ENCODE measurements at places on chromosomes 7 and 10.

- no peak for DNase-seq
- H3K4me1 ChIP-seq: no peaks in the 10 kb centered on the region
- no peak overlapping the region for H3K27ac ChIP-seq
- no peaks in the 10 kb centered on the region for H3K36me3 ChIP-seq
- no peak overlapping the region for H3K4me3 ChIP-seq
Observed at GRCh38 chr7:24313777-24314176, 29.8 kb downstream of the NPY start.

DNA sequence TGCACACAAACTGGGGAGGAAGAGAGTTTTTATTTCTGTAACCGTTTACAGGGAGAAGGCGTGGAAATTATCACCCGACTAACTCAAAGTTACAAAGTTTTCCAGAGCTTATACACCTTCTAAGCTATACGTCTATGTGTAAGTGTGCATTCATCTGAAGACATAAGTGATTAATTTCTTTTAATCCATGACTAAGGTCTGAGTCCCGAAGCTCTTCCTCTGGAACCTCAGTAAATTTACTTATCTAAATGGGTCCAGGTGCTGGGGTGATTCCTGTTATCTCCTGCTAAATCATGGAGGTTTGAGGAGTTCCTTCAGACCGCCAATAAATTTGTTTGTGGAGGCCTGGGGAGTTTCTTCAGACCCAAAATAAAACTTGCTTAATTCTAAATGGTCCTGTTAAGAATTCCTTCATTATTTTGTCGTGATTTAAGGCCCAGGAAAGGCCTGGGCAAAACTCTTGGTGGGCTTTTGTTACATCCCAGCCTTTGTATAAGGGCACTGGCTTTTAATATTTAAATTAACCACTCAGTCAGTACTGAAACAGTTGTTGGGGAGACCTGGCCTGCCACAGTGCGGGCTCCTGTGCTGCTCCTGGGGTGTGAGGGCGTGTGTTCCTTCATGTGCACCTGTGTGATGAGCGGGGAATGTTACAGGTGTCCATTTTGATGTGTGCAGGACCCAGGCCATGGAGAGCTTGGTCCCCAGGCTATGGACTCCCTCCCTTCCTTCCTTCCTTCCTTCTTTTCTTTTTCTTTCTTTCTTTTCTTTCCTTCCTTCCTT lies 5.8 kb upstream of the METTL27 start:
- H3K4me1 ChIP-seq: peaks cover 18% of the 10 kb centered on the region
- no peaks in the 10 kb centered on the region for H3K36me3 ChIP-seq
- H3K4me3 ChIP-seq: no peak overlapping the region
- H3K27me3 ChIP-seq: no peaks in the 10 kb centered on the region
- H3K27ac ChIP-seq: no peak overlapping the region
- DNase-seq: no peak

DNA sequence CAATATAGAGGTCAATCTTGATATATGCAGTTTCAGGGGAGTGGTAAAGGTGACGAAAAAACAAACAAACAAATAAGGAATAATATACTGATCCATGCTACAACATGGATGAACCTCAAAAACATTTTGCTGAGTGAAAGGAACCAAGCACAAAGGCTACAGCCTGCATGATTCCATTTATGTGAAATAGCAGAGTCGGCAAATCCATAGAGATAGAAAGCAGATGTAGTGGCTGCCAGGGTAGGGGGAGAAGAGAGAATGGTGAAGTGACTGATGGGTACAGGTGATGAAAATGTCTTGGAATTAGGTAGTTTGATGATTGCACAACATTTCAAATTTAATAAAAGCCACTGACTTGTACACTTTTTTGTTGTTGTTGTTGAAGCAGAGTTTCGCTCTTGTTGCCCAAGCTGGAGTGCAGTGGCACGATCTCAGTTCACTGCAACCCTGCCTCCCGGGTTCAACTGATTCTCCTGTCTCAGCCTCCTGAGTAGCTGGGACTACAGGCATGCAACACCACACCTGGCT lies 71.8 kb downstream of the MALRD1 start:
- no peaks in the 10 kb centered on the region for H3K4me1 ChIP-seq
- no peaks in the 10 kb centered on the region for H3K27me3 ChIP-seq
- no peak overlapping the region for H3K4me3 ChIP-seq
- no peak for DNase-seq

GRCh38 chr7:38548605-38549004 lies 82.6 kb downstream of the AMPH start:
- H3K27me3 ChIP-seq: no peaks in the 10 kb centered on the region
- H3K36me3 ChIP-seq: no peaks in the 10 kb centered on the region
- H3K4me1 ChIP-seq: peaks cover 3% of the 10 kb centered on the region
- H3K4me3 ChIP-seq: no peak overlapping the region

GRCh38 chr10:109875828-109876821 lies 47.2 kb downstream of the XPNPEP1 start:
- peak overlapping the region; percentile 23 for H3K27ac ChIP-seq
- H3K4me1 ChIP-seq: no peaks in the 10 kb centered on the region
- H3K4me3 ChIP-seq: no peak overlapping the region
- peaks cover 35% of the 10 kb centered on the region for H3K36me3 ChIP-seq
- H3K27me3 ChIP-seq: no peaks in the 10 kb centered on the region
